GM13976 (cell line): ENCODE measurements at places on chromosomes 7 and 10.

DNA sequence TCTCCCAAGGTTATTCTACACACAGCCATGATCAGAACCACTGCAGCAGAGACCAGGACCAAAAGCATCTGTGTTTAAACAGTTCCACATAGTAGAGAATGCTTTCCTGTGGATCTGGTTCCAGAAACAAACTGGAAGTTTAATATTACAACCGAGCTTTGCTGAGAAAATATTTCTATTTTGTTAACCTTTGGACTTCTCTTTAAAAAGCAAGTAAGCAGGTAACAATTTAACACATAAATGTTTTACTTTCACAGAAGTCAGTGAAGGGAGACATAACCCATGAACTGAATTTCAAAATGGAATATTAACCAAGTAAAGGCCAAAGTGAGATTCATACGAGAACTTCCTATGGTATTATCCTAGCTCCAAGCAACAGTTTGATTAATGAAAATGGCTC, 98.6 kb upstream of the PHYHIPL start:
- DNase-seq: no peak

- no peak for DNase-seq
These were observed 571.8 kb downstream of the TCERG1L start for GRCh38 chr10:130739757-130740145.

- DNase-seq: no peak
These were observed 680.6 kb upstream of the MBL2 start for GRCh38 chr10:53453196-53453595.

DNA sequence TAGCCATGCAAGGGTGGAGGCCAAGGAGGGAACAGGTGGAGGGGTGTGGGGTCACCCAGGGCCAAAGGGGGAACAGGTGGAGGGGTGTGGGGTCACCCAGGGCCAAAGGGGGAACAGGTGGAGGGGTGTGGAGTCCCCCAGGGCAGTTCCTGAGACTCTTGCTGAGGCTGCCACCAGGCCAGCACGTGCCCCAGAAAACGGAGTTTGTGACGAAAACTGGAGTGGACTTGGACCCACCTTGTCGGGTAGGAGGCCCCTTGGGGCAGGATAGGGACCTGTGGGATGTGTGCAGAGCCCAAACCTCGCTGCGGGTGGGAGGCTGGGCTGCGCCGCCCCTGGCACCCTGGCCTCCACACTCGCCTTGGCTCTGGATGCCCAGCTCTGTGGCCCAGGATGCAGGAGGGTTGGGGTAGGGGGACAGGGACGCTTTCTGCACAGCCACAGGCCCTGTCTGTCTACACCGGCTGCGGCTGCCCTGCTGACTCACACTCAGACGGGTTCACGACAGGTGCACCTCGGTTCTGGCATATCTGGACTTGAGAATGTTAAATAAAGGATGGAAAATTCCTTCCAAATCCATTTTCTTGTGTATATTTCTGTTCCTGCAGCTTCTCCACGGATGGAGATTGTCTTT, 562 bp upstream of the ADGRA1 start:
- no peak for DNase-seq

DNA sequence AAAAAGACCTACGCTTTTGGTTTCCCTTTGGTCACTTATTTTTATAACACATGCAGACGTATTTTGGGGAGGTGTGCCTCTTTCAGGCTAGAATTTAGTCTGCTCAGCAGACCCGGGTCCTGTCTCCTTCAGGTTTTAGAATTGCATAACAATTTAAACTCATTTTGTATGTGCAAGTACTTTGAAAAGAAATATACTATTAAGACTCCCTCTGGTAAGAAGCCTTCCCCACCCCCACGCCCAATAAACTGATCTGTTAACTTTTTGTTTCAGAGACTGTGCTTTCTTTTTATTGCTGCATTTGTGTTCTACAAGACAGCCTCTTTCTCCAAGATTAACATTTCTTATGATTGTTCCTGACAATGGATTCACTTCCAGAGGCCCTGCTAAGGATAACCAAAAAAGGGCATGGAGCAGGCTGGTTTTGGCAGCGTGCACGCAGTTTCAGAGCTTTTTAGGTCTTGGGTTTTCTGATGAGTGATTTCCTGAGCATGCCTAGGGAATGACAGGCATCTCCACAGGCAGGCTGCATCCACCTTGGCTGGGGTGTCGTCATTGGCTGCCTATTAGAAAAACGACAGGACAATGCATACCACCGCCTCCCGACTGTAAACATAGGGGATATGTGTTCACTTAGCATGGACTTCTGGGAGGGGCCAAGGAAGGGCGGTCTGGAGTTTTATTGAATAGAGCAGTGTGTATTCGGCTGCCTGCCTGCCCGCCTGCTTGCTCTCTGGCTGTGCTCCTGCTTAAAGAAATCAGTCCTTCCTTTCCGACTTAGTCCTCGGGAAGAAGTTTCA, at the start of gene CALD1:
Gene CALD1 (plus strand): TSS at position 694 of the 800 bp plus-strand sequence. CDS start 88,100 bp downstream, outside the sequence.
- no peak for DNase-seq
